GM10248 (cell line): ENCODE measurements at places on chromosomes 16 and 17.

GRCh38 chr17:37608351-37609169 lies 658 bp downstream of the SYNRG start:
- peak; percentile 28 for DNase-seq

- DNase-seq, result no peak
Measured at GRCh38 chr17:13460261-13461000, 141.3 kb downstream of the HS3ST3A1 start.

DNA sequence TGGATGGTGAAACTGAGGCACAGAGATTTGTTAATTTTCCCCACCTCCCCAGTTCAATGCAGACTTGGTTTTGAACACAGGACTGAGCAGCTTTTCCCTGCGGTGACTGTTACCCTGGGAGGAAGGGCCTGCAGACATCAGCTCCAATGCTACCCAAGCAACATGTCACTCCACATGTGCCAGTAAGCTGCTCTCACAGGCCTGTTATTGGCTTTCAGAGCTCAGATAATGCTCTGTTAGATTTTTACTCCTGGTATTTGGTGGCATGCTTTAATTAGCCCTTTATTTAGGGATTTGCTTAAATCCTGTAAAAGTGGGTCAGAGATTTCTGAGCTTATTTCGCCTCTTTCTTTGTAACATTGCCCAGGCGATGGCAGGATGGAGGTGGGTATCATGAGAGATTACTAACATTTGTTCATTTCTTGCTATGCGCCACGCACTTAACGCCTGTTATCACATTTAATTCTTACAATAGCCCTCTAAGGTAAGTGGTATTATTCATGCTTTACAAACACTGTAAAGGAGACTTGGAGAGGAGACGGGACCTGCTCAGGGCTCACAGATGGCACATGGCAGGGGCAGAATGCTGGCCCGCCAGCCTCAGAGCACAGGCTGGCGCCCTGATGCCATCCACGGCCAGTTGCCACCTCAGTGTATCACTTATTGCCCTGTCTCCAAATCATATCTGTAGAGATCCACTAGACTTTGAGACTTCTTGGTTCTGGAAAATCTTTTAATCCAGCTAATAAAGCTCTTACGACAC lies 84.0 kb upstream of the CACNG5 start:
- no peak for DNase-seq

GRCh38 chr16:67969254-67970039 lies 1.0 kb upstream of the SLC12A4 start:
- peak; percentile 53 for DNase-seq

- no peak for DNase-seq
Measured at GRCh38 chr16:82384017-82384416, 214.0 kb upstream of the MPHOSPH6 start.

DNA sequence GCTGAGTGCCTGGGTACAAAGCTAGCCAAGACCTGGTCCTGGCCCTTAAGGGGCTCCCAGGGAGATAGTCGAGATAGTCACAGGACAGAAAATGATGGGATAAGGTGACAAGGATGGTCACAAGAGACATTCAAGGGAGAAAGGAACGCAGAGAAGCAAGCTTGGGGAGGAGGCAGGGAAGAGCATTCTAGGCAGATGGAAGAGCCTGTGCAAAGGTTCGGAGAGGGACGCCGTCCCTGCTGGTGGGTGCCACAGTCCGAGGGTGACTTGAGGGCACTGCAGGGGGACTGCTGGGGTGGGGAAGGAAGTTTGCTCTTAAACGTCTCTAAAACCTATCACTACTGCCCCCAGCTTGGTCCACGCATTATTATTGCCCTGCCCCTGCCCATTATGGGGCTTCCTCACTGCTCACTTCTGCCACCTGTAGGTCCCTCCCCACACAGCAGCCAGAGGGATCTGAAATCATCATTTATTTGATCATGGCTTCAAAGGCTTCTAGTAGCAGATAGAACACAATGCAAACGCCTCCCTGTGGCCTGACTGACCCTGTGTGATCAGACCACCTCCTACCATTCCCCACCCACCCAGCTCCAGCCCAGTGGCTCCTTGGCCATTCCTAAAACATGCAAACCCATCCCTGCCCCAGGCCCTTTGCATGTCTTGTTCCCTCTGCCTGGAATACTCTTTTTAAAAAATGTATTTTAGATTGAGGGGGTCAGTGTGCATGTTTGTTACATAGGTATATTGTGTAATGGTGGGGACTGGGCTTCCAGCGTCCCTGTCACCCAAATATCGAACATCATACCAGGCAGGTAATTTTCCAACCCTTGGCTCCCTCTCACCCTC lies 60.3 kb downstream of the RMI2 start:
- peak; percentile 68 for DNase-seq

- DNase-seq, result no peak
Measured at GRCh38 chr17:75036643-75037268, 10.0 kb downstream of the ATP5PD start.

GRCh38 chr17:58281511-58282011 lies 826 bp upstream of the MPO start:
- DNase-seq, result peak; percentile 8

GRCh38 chr17:61305024-61305423 lies 94.6 kb upstream of the TBX2 start:
- DNase-seq, result no peak

GRCh38 chr16:68369168-68369567 lies 58.3 kb downstream of the PRMT7 start:
- DNase-seq, result no peak

GRCh38 chr17:38564254-38564837 lies 41.4 kb downstream of the SRCIN1 start:
- DNase-seq, result no peak

DNA sequence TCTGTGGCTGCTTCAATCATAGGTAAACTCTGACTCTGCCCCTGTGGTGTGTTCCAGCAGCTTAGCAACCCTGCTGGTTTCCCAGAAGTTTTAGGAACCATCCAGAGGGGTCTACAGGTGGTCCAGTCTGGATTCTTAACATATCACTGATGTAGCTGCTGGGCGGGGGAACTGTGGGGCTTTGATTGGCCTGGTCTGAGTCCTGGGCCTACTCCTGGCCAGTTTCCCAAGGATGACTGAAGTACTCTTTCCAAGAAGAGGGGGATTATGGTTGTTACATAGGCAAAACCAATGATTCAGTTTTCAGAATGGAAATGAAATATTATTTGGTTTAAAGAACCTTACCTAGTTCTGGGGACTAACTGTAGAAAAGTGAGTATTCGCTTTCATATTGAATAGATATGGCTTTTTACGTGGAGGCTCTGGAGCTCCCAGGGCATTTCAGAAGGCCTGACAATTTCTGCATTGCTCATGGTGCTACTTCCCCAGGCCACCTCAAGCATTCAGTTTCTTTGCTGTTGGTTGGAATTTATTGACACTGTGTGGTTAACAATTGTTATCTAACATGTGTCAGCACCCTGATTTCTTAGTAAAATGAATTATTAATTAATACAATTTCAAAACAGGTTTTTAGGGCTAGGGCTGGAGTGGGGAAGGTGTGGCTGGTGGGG lies 38.4 kb downstream of the EPN2 start:
- no peak for DNase-seq

DNA sequence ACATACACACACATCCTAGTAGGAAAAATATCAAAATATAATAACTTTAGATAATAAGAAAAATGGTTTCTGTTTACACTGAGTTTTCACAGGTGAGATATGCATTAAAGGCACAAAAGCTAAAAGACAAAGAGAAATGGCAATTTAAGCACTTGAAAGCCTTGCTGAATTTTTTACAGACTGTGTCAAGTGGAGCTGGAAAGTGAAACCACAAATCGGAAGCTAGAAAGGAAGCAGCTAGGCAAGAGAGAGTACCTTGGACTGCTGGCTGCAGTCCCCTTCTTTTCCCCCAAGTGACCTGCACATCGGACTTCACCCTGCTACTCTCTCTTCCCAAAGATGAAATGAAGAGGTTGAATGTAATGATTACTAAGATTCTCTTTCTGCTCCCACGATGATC lies 135.1 kb downstream of the CDH13 start:
- no peak for DNase-seq

DNA sequence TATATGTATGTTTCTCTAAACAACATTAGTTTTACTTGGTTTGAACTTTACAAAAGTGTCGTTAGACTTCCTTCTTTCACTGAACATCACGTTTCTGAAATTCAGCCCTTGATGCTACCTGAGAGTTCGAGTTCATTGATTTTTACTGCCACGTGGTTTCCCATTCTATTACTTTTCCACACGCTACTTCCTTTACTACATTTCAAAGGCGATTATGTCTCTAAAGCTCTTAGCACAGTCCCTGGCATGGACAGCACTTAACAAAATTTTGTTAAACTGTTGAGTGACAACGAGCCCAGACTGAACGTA lies 15.9 kb upstream of the ARHGAP17 start:
- no peak for DNase-seq

- DNase-seq, result no peak
Measured at GRCh38 chr17:82600731-82601446, 47.4 kb downstream of the WDR45B start.

GRCh38 chr17:50272711-50273653 lies 1.3 kb upstream of the TMEM92 start:
- peak; percentile 80 for DNase-seq

DNA sequence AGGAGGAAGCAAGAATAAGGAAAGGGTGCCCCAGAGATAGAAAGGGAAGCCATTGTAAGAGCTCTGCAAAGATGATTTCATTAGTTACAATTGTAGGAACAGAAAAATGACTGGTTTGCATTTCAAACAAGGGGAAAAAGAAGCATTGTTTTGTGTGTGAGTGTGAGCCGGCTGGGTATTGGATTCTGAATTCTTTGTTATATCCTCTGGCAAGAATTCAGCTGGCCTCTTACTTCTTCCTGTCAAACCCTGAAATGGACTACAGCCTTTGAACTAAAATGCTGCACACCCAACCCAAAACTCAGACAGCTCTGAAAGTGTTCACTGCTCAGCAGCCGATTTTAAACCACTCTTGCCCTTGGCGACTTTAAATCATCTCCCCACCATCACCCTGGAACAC lies 461.3 kb downstream of the PMP22 start:
- DNase-seq, result no peak

- DNase-seq, result no peak
Measured at GRCh38 chr17:83014297-83014696, 65.1 kb upstream of the METRNL start.

- DNase-seq, result no peak
Measured at GRCh38 chr17:14334276-14334840, 33.5 kb downstream of the HS3ST3B1 start.

DNA sequence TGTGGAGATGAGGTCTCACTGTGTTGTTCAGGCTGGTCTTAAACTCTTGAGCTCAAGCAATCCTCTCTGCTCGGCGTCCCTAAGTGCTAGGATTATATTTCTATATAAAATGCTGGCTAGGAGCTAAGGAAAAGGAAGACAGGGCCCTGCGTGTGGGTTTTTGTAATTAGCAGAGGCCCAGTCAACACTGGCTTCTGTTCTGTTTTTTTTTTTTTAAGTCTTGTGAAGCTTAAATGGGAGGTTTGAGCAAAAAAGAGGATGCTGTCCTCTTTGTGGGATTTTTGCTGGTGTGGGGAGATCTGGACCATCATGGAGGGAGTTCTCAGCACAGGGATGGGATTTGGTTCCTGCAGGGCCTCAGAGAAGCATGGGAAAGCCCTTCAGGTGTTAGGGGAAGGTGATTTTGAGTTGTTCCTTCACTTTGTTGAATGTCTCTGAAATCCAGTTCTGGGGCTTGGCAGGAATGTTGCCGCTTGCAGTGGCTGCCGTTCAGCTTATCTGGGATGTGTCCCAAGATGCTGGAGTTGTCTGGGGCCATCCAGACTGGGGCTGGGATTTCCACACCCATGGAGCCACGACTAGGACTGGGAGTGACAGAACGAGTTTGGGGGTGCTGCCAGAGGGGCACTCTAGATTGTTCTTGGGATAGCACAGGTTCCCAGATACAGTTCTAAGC lies 4.2 kb downstream of the PYCARD start:
- no peak for DNase-seq

DNA sequence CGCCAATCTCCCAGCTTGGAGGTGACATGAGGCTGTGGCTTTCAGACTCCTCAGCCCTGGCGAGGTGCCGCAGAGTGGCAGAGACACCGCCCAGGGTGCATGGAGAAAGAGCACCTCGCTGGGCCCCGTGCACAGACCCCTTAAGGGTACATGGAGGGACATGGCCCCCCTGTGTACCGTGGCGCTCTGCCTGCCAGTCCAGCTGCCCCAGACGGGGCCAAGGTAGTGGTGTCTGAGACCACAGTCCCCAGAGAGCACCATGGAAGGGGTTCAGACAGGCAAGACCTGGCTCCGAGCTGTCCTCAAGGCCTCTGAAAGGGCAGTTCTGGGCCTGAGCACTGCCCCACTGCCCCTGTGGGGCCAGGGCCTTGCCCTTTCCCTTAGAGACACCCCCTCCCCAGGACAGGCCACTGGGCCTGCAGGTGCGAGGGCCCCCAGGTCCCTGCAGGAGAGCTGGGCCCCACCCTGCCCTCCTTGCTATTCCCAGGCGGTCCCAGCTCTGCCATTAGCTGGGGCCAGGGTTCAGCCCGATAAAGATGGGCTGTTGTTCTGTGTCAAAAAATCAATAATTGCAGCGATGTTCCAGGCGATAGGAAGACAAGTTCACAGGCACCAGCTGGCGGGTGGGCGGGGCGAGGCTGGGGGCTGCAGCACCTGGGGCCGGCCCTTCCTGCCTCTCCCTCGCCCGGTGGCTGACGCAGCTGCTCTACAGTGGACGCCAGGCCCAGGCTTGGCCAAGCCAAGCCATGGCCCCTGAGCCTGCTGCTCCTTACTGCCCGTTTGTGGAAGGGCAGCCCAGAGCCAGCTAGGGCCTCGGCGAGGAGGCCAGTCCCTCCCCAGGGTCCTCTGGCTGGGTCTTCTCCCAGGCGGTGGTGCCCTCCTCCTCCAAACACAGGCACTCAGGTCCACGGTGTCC lies 51.7 kb downstream of the ZFPM1 start:
- no peak for DNase-seq

GRCh38 chr16:89361751-89362539 lies 128.4 kb downstream of the ANKRD11 start:
- DNase-seq, result peak; percentile 75

- DNase-seq, result no peak
Measured at GRCh38 chr16:53565296-53565863, 62.4 kb upstream of the AKTIP start.

DNA sequence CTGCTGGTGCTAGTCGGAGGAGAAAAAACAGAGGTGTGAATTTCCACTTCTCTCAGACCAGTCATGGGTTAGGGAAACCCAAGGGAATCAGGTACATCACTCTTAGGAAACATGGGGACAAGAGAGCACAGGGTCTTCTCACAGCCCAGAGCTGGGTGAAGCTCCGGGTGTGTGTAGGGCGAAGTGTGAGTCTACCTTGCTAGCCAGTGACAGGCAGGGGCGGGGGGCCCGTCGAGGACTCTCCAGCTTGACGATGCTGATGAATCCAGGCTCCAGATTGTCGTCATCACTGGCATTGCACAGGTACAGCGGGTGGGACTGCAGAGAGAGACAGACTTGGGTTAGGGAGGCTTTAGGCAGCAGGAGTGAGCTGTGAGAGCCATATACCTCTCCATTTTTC lies 18.7 kb upstream of the SUPT4H1 start:
- DNase-seq, result no peak

- DNase-seq, result no peak
Measured at GRCh38 chr17:27109346-27109745, 184.6 kb upstream of the WSB1 start.

- DNase-seq, result no peak
Measured at GRCh38 chr17:35745246-35745645, 7.8 kb downstream of the GAS2L2 start.
